HepG2 (cell line): ENCODE measurements at places on chromosomes 1 and 21.

GRCh38 chr1:191065771-191066170, 588.1 kb upstream of the BRINP3 start:
- DNase-seq: no peak

DNA sequence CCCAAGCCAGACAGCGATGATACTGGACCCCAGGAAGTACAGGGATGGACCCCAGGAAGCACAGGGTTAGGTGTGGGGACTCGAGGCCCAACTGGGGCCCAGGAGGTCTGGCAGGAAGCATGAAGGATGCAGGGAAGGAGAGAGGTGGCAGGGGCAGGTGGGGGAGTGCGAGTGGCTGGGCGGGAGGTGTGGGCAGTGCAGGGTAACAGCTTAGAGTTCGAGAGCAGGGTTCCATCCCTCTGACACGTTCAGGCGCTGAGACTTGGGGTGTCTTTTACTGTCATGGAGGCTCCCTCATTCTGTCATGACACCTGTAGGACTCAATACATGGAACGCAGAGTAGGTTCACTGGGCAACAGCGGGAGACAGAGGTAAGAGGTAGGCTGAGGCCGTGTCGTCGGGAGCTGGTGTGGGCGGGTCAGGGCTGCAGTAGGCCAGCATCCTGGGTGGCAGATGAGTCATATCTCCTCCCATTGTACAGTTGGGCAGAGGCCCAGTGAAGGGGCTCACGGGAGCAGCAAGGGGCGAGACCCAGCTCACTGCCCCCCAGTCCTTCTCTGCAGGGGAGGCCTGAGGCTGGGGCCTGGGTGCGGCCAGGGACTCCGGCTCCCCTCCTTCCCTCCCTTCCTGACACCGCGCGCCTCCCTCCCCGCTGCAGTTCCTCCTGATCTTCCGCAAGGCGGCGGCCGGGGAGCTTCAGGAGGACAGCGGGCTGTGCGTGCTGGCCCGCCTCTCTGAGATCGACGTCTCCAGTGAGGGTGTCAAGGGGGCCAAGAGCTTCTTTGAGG, 11.6 kb upstream of the CTRC start:
- DNase-seq: no peak

GRCh38 chr1:227125929-227126545, 185.9 kb downstream of the COQ8A start:
- DNase-seq: no peak

- DNase-seq: no peak
Observed at GRCh38 chr1:27157194-27157593, 2.3 kb upstream of the SLC9A1 start.

GRCh38 chr1:191669629-191670028, 488.6 kb upstream of the RGS18 start:
- no peak for DNase-seq

GRCh38 chr1:98677288-98677687, 15.8 kb downstream of the SNX7 start:
- DNase-seq: no peak

DNA sequence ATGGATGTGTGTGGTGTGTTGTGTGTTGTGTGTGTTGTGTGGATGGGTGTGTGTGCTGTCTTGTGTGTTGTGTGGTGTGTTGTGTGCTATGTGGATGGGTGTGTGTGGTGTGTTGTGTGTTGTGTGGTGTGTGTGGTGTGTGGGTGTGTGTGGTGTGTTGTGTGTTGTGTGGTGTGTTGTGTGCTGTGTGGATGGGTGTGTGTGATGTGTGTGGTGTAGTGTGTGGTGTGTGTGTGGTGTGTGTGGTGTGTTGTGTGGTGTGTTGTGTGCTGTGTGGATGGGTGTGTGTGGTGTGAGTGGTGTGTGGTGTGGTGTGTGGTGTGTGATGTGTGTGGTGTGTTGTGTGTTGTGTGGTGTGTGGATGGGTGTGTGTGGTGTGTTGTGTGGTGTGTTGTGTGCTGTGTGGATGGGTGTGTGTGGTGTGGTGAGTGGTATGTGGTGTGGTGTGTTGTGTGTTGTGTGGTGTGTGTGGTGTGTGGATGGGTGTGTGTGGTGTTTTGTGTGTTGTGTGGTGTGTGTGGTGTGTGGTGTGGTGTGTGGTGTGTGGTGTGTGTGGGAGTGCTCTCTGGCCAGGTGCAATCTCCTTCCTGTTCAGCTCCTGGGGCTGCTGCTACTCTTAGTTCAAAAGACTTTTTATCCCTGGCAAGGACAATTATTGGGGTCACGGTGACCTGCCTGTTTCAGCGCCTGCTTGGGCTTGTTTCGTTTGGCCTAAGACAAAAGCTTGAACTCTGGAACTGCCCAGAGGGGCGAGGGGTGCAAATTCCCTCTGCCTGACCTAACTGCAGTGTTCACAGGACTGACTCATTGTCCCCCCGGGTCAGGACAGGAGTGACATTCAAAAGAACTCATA, 101.1 kb downstream of the UBIAD1 start:
- DNase-seq: peak; percentile 11

DNA sequence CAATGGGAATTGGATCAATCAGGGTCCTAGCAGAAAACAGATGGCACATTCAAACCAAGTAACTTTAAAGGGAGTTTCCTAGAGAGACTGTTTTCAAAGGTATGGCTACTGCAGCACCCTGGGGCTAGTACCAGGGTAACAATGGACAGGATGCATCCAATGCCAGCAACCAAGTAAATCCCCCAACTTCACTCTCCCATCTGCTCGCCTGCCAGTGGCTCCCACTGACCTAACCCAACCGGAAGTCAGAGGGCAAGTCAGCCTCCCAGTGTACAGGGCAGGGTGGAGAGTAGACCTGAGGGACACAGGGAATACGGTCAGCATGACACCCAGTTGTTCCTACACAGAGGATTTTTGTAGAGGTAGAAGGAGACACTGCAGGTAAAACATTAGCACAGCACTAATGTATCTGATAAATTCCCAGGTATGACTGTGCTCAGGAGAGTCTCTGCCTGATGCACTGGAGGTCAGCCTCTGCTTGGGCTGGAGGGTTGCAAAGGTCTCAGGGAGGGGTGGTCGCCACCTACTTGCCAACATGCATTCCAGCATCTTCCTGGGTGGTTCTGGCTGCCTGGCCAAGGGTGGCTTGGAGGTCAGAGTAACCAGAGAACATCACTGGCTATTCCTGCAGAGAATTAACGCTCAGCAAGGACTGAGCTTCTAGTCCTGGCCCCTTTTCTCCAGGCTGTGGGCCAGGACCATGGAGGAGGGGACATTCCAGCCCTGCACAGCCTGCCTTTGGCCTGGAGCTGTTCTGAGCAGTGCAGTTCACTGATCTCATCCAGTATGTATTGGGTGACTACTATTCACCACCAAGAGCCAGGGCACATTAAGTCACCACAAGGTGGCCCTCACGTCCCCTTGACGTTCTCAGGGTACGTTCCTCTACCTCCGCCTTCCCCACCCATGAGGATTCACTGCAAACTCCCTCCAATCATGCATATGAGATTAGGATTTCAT, 5.1 kb upstream of the GJA4 start:
- DNase-seq: peak; percentile 40

GRCh38 chr1:203799157-203799556, 3.7 kb downstream of the ZBED6 start:
- DNase-seq: no peak

DNA sequence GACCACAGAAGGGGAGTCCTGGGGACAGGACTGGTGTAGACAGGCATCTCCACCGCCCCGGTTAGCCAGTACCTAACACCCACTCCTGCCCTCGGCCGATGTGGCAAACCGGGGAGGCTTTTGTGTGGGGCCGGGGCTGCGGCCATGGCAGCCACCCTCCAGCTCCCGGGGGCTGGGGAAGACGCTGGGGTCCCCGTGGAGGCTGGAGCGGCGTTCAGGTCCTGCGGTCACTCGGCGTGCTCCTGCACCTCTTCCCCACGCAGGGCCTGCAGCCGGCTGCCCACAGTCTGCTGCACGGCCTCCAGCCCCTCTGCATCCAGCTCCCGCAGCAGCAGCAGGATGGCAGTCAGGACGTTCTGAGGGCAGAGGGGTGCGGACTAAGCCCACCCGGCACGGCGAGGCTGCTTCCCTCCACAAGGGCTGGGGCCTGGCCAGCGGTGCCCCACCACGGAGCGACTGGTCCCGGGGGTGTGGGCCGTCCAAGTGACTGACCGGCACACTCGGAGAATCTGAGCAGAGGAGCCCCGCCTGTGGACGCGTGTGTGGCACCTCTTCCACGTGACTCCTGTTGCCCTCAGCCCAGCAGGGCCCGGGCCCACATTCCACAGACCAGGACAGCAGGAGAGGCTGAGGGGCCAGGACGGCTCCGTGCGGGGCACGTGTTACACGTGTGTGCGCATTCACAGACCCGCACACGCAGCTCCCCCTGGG, 9.1 kb downstream of the CFAP410 start:
- DNase-seq: no peak

DNA sequence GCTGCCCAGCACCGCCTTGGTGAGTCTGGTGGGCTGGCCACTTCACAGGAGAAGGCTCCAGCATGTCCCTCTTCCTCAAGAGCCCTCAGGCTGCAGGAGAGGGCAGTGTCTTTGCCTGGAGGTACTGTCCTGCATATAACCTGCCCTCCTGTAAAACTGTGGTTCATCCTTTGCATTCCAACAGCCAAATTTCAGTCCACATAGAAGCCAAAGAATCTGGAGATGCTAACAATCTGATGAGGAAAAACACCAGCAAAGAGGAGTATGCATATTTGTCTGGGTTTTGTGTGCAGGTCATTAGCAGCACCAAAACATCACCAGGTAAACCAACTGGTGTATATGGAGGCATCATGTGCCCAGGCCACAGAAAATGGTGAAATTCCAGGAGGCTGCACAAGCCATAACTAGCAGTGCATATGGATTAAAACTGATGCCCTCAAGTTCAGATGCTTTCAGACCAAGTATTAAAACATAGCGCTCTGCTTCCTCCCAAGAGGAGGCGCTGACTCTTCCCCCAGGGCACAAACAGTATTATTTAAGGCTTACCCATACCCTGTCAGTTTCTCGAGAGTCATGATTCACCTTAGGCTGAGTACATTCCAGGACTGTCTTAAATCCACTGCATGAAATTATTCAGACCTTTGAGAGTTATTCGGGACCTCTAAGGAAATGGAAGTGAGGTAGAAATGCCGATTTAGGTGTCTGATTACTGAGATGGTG, 150.5 kb upstream of the COA6 start:
- DNase-seq: no peak

- DNase-seq: no peak
Observed at GRCh38 chr1:34851431-34852105, 8.0 kb downstream of the SMIM12 start.

DNA sequence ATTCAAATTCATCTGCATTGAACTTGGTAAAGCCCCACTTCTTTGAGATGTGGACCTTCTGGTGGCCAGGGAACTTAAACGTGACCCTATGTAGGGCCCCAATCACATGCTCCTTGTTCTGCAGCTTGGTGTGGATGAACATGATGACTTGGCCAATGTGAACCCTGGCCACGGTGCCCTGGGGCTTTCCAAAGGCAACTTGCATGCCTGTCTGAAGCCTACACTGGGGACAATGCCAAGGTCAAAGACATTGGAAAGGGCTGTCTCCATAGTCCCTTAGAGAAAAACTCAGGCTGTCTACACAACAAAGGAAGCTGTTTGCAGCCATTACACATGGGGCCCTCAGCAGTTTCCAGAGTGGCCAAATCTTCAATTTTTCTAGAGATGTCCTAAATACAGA, 8.9 kb upstream of the VPS13D start:
- no peak for DNase-seq

GRCh38 chr1:217133958-217134856, 411.0 kb upstream of the ESRRG start:
- no peak for DNase-seq

DNA sequence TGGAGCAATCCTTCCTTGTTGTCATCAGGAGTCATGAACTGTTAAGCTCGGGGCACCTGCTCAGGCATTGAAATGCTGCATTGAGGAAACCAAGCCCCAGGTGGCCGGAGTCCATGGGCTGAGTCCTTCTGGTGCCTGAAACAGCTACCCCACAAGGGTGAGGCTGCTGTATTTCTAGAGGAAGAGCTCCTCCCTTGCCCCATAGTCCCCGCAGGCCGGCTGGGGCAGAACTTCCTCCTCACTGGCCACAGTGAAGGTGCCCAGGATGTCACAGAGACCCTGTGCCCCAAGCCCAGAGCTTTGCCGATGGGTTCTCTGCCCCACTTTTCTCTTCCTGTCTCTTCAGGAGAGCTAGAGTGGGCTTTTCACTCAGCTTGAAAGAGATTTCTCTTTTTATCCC, 80.8 kb upstream of the GCLM start:
- DNase-seq: no peak

- no peak for DNase-seq
Observed at GRCh38 chr1:21813542-21813941, 1.5 kb downstream of the LDLRAD2 start.

DNA sequence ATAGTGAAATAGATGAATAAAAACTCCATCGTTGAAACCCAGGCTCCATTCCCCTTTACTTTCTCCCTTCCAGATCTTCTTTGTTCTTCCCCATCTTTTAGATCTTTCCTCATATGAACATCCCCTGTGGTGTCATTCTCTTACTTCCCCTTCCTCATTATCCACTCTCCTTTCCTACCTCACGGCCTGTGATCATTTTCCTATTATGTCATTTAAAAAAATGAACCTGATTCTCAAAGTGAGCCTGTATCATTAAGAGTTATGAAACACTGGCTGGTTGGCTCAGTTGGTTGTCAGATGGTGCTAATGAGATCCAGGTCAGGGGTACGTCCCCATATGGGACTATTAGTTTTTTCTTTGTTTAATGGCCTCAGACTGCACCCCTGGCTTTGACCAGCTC, 38.3 kb downstream of the TCEANC2 start:
- no peak for DNase-seq

DNA sequence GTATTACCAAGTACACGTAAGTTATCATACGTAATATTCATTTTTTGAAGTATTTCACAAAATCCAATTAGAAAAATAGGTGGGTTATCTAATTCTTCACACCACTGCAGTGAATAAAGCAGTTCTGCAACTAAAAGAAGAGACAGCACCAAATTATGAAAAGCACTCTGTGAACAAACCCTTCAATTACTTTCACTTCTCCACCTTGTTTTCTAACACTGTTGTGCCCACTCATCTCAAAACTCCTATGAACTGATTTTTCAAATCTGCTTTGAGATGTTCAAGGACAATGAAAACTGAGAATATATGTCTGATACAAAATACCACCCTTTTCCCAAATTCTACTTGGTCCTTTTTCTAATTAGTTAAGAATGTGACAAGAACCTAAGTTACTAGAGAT, 39.4 kb downstream of the LTN1 start:
- no peak for DNase-seq

GRCh38 chr1:21451212-21451611, 11.3 kb downstream of the NBPF3 start:
- DNase-seq: no peak

DNA sequence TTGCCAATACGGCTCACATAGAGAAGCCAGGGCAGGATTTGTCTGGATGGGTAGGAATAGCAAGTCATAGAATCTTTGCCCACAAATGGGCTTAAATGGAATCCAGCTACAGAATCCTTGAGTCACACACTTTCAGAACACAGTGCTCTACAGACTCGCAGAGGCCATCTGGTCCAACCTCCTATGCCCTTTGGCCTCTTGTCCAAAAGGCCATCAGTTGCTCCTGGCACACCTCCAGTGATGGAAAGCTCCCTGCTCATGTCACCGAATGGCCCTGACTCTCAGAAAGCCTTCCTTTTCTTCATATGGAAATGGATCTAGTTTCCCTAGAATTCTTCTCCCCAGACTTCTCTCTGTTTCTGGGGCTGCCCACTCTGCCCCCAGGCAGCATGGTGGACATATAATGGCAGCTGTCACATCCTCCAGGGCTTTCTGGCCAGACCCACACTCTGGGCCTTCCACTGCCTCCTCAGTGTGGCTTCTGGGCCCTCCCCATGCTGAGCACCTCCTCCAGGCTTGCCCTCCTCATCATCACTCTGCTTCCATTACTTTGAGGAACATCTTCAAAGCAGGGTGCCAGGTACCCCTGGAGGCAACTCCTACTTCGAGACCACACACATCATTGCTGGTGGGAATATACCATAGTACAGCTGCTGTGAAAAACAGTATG, 33.6 kb upstream of the TRABD2B start:
- DNase-seq: no peak
